Left hindlimb (tissue), 1 donor: ENCODE measurements at places on chromosomes 1 and 21.
A peak's percentile ranks its signal among the peaks of the same experiment; 100 is the strongest.

- peak; percentile 95 for DNase-seq
Observed at GRCh38 chr1:2204415-2205190, 10.0 kb upstream of the FAAP20 start.

GRCh38 chr1:228029281-228029680 lies 22.5 kb downstream of the WNT3A start:
- DNase-seq = no peak

GRCh38 chr1:151819976-151820623 lies 11.5 kb downstream of the RORC start:
- DNase-seq = no peak

GRCh38 chr1:177824508-177824982 lies 145.3 kb downstream of the SEC16B start:
- DNase-seq = no peak

DNA sequence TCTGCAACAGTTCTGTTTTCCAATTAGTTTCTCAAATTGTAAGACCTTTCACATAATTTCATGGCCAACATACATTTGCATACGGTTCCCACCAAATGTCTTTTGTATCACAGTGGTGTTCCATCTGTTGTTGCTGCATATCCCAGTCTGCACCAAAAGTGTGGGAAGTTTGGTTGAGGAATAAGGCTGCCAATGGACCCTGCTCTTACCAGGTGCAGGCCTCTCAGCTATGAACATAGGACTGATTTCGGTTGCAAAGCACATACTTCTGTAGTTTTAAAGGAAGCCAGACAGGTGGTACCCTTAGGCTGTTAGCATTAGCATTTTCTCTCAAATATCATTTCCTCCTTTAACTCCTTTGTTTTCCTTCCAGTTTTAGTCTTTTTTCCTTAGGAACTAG lies 33.8 kb downstream of the ADGRL4 start:
- no peak for DNase-seq

- DNase-seq = no peak
Observed at GRCh38 chr1:241895013-241895412, 47.0 kb downstream of the EXO1 start.

GRCh38 chr1:171128463-171128862 lies 37.8 kb downstream of the FMO3 start:
- no peak for DNase-seq

DNA sequence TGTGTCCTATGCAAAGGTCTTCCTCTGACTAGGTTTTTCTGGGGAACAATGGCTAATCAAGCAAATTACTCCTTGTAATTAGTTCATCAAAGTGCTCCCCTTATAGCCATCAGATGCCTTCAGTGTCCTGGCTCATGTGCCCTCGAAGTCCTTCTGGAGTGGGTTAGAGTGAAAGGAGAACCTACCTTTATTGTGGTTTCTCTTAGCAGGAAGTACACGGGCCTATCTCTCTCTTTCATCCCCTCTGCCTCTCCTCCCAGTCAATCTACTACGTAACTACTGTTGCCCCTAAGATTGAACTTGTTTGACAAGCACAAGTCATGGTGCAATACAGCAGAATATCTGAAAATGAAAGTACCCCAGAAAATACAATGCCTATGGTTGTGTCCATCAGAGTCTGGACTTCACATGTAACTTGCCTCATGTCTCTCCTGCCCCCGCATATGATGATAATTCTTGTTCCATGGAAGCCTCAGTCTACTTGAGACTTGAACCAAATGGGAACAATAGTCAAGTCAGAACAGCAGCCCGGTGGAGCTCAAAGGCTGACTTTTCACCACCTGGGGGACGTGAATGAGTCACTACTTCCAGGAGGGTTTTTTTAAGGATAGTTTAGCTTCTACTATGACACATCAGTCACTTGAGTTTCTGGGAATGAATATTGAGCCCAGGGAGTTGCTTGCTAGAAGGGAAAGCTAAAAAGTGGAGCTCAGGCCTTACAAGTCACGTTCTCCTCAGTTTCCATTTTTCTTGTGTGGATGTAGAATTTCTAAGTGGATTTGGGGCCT lies 243.6 kb downstream of the TNR start:
- DNase-seq = no peak

GRCh38 chr1:245693116-245693793 lies 538.5 kb downstream of the KIF26B start:
- DNase-seq = no peak

DNA sequence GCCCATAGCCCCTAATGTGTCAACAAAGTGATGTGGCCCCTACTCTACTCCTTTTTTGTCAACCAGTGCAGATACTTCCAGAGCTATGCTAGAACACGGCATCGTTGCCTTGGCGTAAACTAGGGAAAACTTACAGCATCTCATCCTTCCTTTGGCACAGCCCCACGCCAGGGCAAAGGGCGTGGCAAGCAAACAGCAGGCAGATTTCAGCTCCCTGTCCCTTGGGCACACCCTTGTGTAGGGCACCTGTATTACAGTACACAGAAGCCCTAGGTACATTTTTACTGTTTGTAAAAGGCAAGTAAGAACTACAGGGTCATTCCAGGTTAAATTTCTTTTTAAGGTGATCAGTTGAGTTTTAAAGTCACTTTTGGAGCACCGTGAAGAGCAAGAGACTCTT lies 29.3 kb downstream of the PRDX6 start:
- DNase-seq = no peak

DNA sequence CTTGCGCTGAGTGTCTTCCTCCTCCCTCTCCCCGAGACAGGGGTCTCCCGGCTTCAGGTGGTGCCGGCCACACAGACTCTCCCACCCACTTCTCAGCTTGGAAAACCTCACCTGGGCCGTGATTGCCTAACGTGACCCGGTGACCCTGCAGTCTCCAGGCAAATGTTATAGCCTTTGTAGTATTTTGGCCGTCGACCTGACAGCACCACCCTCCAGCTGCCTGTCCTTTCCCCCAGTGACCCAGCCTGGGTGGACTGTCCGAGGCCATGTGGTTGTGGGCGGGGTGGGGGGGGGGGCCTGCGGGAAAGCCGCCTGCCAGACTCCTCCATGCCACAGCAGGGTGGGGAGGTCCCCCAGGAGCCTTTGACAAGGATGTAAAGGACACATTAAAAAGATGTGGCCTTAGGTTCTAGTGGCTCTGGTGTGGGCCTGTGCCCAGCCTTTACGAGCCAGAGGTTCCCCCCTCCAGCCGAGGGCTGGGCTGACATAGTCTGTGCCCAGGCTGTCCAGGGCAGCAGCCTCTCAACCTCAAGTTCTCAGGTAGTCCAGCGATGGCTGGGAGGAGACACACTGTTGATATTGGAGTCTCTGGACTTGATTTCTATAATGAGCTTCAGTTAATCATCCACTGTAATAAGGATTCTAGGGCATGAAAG lies 8.1 kb downstream of the TOR3A start:
- no peak for DNase-seq

- no peak for DNase-seq
Observed at GRCh38 chr1:2412773-2413494, 570 bp upstream of the PEX10 start.

- no peak for DNase-seq
Observed at GRCh38 chr1:101098907-101099306, 73.3 kb upstream of the DPH5 start.

DNA sequence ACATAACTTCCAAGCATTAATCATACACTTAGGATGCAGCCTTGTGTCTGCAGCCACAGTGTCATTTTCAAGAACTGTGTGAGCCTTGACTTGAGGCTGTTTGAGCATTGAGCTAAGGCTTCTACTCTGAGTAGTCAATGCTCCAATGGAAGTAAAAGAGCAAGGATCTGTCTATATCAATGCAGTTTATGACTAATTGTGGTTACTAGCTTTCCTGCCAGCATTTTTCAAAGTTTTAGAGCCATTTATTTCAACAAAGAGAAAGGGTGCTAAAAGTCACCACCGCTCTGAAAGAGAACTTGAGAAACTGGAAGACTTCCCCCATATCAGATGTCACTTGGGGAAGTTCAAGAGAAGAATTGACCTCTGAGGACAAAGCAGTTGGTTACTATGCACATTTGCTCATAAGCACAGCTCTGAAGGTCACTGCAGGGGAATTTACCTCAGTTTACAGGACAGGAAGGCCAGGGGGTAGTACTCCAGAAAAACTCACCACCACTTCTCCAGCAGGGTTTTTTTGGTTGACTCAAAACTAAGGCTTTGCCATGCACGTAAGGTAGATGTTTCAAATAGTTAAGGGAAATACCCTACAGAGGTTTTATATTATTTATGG lies 24.5 kb upstream of the RGS1 start:
- DNase-seq = no peak

- peak; percentile 82 for DNase-seq
Observed at GRCh38 chr1:116168277-116169032, 57.3 kb downstream of the MAB21L3 start.

DNA sequence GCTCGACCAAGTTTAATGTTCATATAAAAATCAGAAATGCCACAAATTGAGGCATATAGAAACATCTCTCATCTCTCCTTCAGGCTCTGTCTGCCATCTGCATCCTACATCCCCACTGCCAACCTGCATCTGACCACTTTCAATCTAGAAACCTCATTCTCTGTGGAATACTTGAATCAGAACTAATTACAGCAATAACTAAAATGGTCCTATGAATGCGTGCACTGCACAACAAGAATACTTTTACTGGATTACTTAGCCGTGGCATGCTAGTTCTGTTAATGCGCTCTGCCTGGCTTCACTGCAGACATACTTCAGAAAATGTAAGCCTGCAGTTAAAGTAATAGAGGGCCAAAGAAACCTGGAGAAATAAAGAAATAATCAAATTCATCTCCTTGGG lies 89.8 kb upstream of the NR5A2 start:
- DNase-seq = no peak

DNA sequence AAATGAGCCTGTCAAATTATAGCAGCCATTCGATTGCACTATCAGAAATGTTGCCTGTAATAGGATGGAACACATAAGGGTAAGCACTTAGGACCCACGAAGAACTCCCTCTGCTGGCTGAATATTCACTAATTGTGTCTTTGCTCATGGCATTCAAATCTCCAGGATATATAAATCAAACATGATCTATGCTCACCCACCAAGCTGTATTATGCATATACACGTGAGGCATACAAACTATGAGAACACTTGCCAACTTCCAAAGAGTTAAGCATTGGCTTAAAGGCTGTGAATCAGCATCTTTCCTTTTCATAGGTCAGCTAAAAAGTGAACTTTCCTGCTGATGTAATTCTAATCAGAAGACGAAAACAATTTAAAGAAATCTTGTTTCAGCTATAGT lies 34.5 kb downstream of the TMPRSS15 start:
- DNase-seq = no peak

- peak; percentile 33 for DNase-seq
Observed at GRCh38 chr1:2234762-2235113, 6.6 kb downstream of the SKI start.

DNA sequence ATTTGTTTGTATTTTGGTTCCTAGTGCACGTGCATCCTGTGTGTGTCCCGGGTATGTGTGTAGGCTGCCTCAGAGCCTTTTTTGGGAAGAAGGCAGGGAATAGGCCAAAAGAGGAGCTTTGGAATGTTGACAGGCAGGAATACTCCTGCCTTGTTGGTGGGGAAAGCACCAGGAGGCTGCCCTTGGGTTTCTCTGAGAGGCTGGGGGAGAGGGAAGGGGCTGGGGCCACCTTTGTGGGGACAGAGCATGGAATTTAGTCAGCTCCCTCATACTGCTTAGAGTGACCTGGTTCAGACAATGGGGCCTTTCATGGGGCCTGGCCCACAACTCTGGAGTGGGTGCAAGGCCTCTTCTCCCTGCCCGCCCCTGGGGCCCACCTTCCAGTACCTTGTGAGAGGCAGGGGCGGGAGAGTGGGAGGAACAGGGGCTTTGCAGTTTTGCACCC lies 31.3 kb downstream of the ACOT11 start:
- no peak for DNase-seq

DNA sequence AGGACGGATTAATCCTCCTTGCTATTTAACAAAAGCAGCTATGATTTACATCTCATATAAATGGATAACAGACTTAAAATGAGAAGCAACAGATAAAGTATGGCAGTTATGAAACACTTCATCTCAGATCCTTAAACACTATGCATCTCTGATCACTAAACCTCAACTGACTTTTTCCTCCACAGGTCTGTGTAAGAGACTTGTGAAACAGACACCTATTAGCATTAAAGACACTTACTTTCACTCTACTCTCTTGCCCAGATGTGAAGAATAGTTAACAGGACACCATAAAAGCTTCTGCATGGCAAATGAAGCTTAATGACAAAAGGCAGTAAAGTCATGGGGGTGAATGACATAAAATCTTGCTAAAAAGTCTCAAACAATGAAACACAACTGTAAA lies 6.2 kb downstream of the LIN9 start:
- no peak for DNase-seq

GRCh38 chr1:3746389-3746829 lies 5.8 kb upstream of the CCDC27 start:
- DNase-seq = peak; percentile 22

- DNase-seq = no peak
Observed at GRCh38 chr1:185807275-185807674, 73.1 kb downstream of the HMCN1 start.

- no peak for DNase-seq
Observed at GRCh38 chr1:39613250-39613649, 26.2 kb downstream of the HEYL start.

DNA sequence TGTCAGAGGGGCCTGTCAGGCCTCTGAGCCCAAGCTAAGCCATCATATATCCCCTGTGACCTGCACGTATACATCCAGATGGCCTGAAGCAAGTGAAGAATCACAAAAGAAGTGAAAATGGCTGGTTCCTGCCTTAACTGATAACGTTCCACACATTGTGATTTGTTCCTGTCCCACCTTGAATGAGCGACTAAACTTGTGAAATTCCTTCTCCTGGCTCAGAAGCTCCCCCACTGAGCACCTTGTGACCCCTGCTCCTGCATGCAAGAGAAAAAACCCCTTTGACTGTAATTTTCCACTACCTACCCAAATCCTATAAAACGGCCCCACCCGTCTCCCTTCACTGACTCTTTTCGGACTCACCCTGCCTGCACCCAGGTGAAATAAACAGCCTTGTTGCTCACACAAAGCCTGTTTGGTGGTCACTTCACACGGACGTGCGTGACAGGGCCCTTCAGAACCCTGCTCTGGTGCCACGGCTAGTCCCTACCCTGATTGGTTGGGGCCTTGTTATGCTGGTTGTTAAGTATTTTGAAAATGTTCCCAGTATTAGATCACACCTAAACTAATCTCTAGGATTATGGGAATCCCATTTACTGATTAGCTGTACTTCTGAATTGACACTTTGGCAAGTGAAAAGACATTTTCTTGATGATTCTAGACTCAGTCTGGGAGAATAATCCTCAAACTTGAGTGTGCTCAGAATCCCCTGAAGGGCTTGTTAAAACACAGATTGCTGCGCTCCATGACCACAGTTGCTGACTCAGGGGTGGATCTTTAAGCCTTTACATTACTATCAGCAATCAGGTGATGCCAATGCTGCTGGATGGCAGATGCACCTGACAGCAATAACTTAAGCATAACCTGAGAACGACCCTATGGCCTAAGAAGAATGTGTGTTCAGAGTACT lies 28.8 kb upstream of the SPATA6 start:
- DNase-seq = no peak

- DNase-seq = no peak
Observed at GRCh38 chr1:107802654-107803053, 162.3 kb downstream of the VAV3 start.

- no peak for DNase-seq
Observed at GRCh38 chr21:35538386-35538785, 489.3 kb upstream of the RUNX1 start.

- no peak for DNase-seq
Observed at GRCh38 chr1:76110666-76111065, 36.1 kb downstream of the ST6GALNAC3 start.

- peak; percentile 56 for DNase-seq
Observed at GRCh38 chr1:218705911-218706893, 361.1 kb downstream of the TGFB2 start.

- no peak for DNase-seq
Observed at GRCh38 chr1:232555494-232556210, 74.3 kb downstream of the SIPA1L2 start.
